ENCODE measurements at places on chromosomes 5 and 9.

DNA sequence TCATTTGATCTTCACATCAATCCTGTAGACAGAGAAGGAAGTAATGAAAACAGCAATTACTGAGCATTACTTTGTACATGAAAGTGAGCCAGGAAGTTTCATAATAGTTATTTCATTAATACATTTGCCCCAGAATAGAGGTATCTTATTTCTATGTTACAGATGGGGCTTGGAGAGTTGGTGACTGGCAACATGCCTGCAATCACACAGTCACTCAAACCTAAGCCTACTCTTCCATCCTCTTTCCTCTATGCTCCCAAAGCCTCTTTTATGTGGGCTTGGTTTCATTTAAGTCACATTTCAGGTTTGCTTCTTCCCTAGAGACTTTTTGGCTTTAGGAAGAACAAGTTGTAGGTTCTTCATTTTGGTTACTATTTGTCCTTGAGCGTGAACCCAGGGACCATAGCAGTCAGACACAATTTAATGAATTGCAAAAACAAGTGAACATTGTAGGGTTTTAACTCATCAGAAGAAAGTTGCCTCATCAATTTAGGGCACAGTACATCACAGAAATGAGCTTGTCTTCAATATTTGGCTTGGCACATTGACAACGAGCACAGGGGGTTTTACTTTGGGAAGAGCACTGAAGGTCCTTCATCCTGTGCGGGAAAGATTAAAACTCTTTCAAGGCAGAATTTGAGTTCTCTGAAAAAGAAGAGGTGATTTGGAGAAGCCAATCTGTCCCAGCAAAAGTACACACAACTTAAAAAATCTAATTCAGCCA lies 381.1 kb downstream of the TMEM38B start:
- DNase-seq: no peak

DNA sequence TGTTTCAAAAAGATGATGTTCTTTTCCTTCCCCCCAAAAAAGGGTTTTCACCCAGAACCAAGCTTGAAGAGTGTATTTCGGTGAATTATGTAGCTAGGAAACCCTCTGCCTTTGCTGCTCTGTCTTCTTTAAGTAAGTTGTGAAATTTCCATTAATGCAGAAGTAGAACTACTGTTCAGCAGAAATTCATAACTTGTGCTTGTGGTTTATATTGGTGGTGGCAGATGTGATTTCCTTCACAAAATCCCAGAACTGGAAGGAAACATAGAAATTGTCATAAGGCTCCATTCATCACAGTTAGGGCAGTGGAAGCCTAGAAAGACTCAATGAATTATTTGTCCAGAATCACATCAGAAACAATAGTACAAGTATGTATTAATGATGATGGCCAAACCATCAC lies 42.1 kb upstream of the DAB2 start:
- DNase-seq: no peak

- DNase-seq: no peak
Measured at GRCh38 chr5:179836225-179837019, 15.7 kb downstream of the SQSTM1 start.

DNA sequence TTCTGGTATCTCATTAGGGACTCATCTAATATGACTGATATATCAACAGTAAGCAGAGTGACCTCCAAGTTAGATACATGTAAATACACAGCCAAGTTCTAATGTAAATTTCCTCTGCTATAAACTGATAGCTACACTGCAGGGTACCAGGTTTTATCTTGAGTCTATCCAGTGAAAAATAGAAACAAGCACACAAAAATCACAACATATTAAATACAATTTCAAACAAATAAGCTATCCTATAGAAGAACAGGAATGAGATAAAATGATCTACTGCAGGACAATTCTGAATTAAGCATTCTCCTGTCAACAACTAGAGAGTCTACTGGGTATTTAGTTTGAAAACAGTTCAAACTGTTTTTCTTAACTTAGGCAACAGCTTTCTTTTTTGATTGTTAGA lies 42.7 kb downstream of the NR3C1 start:
- DNase-seq: no peak

DNA sequence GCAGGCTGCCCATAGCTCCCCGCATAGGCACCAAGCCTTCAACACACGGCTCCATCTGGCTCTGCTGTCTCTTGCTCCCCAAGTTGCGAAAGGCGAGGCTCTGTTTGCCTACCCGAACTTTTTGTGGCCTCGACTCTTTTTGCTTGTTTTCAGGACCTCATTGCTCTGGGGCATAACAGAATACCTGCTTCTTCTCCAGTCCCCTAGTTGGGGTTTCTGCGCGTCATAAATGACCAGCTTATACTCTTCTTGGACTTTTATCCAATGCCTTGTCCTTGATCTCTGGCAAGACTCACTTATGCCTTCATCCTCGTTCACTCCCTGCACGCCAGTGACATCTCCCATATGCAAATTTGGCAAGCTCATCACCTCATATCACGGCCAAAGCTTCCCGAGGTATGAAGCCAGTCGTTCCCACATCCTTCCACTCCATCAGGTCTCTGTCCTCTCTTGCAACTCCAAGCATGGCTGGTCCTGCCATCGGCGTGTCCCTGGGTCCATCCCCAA lies 238.8 kb upstream of the ADAMTS16 start:
- no peak for DNase-seq

DNA sequence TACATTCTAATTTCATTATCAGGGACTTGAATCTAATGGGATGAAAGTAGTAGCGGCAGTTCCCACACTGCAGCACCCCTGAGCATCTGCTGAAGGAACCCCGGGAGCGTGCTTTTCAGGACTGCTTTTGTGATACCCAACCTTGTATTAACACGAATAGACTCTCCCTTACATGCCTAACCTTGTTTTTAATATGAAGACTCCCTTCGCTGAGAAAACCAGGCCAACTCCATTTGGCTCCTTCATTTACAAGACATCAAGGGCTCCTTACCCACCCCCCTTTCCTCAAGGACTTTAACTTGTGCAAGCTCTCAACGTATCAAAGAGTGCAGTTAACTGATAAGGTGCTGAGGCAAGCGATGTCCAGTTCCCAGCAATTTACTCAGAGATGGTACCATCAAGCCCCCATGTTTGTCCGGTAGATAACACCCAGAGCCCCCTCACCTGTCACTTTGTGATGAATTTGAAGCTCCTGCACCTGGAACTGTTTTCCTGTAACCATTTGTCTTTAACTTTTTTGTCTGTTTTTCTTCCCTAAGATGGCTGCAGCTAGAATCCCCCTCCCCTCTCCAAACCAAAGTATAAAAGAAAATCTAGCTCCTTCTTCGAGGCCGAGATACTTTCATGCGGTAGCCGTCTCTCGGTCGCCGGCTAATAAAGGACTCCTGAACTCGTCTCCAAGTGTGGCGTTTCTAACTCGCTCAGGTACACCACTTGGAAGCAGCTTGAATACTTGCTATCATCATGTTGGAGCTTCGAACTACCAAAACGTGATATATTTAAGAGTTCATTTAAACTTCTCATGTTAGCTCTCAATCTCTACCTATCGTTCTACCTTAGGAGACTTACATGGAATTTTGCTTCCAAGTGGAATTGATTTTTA lies 10.7 kb downstream of the HNRNPH1 start:
- no peak for DNase-seq

DNA sequence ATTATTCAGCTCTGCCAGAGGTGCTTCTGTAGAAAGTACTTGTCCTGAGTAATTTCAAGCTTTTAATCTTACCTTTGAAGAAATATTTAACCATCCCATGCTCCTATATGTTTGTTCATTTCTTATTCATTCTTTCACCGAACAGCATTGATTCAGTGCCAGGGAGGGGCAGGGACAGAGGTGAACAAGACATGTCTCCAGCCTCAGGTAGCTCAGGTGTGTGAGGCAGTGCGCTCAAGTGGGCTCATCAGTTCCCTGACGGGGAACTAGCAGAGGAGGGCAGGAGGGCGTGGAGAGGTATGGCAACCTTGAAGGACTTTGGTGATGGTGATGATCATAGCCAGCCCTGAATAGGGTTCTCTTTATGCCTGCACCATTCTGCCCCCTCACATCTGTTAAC lies 25.9 kb downstream of the ERGIC1 start:
- DNase-seq: no peak

DNA sequence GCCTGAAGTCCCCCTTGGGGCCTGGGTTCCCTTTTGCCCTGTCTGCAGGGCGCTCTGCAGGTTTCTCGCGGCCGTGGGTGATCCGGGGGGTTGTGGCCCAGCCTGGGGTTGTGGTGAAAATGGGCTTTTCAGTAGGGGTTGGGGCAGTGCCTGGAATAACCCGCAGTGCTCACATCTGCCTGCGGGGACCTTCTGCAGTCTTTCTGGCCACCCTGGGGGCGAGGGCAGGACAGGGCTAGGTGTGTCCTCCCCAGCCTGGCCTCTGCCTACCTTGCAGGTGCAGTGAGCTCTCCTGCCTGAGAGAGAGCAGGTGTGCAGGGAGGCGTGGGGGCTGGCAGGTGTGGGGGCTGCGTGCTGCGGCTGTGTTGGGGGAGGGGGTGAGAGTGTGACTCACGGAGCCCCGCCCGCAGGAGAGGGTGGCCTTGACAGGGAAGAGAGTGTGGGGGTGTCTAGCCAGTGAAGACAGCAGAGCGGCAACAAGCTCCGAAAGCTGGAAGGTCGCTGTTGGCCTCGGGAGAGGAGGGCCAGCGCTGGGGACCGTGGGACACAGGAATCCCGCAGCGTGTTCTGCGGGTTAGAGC lies 131.4 kb downstream of the MRPL36 start:
- no peak for DNase-seq

DNA sequence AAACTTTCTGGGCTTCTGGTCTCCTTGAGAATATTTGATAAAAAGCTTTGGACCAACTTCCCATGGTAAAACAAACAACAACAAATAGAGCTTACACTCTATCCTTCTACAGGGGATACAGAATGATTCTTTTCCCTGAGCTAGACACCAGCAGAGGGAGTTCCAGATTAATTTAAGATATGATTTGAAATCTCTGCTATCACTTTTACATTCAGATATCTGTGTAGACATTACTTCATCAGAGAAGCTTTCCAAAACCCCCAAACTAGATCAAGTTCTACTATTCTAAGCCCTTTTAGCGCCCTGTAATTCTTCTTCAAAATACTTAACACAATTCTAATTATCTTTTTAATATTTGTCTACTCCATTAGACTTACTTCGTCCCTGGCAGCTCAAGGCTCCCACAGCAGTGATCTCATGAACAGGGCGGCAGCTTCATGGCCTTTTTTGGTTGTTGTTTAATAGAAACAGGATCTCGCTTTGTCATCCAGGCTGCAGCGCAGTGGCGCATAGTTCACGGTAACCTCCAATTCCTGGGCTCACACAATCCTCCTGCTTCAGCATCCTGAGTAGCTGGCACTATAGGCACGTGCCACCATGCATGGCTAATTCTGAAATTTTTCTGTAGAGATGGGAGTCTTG lies 955 bp upstream of the GALNT12 start:
- no peak for DNase-seq

DNA sequence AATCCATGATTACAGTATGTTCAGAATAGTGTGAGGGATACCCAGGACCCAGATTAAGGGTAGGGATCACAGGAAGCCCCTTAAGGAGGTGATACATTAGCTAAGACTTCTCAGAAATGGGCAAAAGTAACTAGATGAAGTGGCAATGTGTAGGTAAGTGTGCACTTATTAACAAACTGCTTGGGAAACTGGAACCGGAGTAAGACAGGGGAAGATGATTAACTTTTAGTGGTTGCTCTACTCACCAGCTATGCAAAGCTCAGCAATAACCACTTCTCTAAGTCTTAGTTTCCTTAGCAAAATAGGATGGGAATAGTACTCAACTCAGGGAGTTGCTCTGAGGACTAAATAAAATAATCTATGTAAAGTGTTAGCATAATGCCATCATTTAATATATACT lies 182.2 kb downstream of the MCTP1 start:
- no peak for DNase-seq

- DNase-seq: no peak
Measured at GRCh38 chr5:851553-851952, 767 bp upstream of the ZDHHC11 start.

- DNase-seq: no peak
Measured at GRCh38 chr9:33107762-33108161, 31.3 kb upstream of the SMU1 start.

- DNase-seq: no peak
Measured at GRCh38 chr9:108903420-108904103, 30.4 kb downstream of the ELP1 start.

GRCh38 chr9:129785866-129786265 lies 17.1 kb upstream of the TOR1B start:
- DNase-seq: no peak

DNA sequence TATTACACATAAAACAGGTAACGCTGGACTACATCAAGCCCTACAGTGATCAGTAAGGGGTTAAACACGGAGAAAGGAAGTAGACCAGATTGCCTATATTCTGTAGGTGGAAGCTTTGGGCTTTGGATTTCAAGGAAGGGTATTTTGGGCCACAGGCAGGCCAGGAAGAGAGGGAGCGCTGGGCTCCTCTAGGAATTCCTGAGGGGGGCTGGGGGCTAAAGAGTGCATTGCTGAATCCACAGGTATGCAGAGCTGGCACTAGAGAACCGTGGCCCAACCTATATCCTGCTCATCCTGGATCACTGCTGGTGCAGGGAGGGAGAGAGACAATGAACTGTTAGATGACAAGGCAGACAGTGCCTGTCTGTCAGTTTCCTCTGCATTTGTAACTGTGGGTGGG lies 367.1 kb downstream of the CSNK1G3 start:
- no peak for DNase-seq

DNA sequence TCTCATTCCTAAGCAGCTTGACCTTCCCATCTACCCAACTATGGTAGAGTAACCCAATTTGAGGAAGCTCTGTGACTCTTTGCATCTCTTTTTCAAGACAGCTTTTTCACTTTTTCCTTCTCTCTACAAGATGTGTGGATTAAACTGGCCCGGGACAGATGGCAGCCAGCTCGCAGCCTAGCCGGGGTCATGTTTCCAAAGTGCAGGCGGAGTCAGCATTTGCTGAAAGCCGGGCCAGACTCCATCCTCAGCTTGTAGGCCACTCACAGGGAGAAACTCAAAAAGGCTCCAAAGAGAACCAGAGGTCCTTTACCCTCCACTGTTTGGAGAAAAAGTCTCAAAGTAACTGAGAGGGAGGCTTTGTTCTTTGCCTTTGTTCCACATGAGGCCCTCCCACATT lies 286.8 kb upstream of the PANK3 start:
- no peak for DNase-seq

DNA sequence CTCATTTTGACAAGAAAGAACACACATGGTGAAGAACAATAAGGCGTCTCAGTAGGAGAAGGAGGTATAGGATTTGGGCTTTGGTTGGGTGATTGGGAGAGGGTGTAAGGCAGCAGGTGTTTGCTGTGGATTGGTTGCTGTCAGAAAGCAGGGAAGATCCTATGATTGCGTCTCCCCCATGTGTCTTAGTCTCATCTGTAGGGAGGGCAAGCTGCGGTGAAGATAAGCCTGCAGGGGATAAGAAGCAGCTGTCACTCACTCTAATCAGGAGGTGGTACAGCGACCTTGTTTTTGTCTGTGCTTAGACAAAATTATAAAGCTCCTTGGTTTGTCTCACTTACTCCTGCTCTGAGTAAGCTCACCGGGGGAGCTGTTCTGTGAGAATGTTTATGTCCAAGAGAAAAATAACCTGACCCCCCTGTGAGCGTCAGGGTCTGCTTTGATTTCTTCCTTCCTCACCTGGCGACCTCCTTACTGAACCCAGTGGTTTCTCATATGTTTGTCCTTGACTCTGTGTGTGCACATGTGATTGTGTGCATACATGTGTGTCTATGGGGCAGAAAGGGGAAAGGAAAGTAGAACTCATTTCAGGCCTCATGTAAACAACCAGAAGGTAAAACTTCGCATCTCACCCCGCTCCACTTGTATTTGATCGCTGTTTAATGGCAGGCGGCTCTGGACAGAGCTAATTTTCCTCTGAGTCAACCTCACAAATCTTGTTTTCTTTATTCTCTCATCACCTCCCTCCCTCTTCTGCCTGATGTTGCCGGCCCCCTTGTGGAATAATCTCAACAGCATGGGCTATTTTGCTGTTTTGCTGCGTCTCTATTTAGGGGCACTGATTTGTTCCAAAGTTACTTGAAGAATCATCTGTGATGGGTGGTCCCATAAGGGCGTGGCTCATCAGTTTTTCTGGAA lies 105.6 kb downstream of the TENT4A start:
- no peak for DNase-seq

Data from ascending aorta (tissue), 2 donors.